ENCODE measurements at places on chromosomes 16 and 17.
A peak's percentile ranks its signal among the peaks of the same experiment; 100 is the strongest.

DNA sequence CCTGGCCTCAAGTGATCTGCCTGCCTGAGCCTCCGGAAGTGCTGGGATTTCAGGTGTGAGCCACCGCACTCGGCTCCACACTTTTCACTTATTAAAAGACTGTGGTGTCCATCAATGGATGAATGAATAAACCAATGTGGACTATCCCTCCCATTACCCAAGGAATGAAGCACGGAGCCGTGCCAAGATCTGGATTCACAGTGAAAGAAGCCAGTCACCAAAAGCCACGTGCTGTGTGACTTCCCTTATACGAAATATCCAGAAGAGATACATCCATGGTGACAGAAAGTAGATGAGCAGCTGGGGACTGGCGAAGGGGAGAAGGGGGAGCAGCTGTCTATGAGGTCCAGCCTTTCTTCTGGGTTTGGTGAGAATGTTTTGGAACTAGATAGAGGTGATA, 48.2 kb upstream of the STH start:
- DNase-seq, result no peak

GRCh38 chr16:50916040-50916439, 174.2 kb downstream of the CYLD start:
- no peak for DNase-seq

GRCh38 chr17:39951924-39952679, 10.7 kb upstream of the GSDMA start:
- peak; percentile 47 for DNase-seq

GRCh38 chr17:46773676-46774075, 44.8 kb downstream of the WNT3 start:
- DNase-seq, result no peak

GRCh38 chr17:55478971-55479370, 32.3 kb downstream of the SMIM36 start:
- DNase-seq, result no peak

DNA sequence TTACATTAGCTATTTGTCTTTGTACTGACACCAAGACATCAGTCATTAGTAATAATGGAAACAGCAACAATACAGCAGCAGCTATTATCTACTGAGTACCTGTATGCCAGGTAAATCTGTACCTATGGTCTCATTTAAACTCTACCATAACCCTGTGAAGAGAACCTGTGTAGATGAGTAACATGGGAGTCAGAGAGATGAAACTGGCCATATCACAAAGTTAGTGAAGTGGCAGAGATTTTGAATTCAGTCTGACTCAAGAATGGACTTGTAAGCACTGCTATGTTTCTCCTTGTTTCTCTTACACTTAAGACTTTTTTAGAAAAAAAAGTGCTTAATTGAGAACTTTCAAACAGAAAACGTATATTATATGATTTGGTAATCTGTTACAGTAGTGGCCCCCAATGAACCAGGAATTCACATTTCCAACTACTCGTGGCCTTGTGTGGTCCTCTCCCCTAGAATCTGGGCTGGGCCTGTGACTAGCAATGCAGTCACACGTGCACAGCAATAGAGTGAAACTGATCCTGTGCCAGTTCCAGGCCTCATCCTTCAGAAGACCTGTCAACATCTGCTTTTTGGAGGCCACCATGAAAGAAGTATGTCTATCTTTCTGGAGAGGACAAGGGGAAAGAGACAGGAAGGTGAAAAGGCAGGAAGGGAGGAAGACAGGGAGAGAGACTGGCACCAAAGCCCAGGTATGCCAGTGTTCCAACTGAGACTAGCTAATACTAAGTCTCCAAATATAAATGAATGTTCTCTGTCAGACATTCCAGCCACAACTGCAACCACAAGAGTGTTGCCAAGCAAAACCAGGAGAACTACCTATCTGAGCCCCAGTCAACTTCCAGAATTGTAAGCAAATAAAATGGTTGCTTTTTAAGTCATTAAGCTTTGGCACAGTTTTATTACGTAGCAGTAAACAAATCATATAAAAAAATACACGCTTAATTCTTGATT, 12.0 kb downstream of the CRLF3 start:
- DNase-seq, result no peak

DNA sequence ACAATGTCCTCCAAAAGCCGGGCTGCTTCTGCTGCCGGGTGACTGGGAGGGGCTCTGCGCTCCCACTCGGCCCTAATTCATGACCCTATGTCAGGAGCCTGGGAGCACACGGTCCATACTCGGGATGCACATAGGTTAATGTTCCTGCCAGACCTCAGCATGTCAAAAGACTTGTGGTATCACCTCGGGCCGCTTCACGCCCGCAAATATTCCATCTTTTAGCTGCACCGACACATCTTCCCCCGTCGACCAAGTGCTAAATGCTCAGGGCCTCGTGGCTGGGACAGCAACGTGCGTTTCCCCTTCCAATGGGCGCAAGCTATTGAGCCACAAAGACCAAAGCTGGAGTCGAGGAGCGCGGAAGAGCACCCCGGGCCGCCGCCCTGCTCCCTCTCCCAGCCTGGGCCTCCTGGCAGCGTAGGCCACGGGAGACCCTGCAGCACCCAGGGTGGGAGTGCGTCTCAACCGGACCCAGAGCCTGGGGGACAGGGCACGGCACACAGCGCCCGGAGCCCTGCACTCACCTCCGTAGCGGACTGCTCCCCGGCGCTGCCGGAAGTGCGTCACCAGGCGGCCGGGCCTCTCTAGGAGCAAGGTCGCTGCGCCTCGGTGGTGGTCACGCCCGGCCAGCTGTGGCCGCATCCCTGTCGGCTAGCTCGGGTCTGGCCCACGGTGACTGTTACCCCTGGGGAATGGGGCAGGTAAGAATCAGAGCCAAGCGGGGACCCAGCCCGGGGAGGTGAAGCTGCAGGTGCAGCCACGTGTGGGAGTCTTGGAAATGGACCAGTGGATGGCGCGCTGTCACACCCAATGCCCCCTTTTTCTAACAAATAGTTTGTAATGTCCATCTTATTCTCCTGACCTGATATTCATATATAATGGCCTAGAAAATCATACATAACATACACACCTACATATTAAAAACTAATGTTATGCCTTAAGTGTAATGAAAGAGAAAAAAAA, at the start of gene ZNF23:
TSS of gene ZNF23 (minus strand) at position 562 of the 963 bp plus-strand sequence. CDS start 5,451 bp downstream, outside the sequence.
- DNase-seq, result peak; percentile 80

- no peak for DNase-seq
Measured at GRCh38 chr17:43962479-43962878, 8.7 kb upstream of the PYY start.

- DNase-seq, result no peak
Measured at GRCh38 chr17:6509031-6509771, 47.2 kb downstream of the PITPNM3 start.

DNA sequence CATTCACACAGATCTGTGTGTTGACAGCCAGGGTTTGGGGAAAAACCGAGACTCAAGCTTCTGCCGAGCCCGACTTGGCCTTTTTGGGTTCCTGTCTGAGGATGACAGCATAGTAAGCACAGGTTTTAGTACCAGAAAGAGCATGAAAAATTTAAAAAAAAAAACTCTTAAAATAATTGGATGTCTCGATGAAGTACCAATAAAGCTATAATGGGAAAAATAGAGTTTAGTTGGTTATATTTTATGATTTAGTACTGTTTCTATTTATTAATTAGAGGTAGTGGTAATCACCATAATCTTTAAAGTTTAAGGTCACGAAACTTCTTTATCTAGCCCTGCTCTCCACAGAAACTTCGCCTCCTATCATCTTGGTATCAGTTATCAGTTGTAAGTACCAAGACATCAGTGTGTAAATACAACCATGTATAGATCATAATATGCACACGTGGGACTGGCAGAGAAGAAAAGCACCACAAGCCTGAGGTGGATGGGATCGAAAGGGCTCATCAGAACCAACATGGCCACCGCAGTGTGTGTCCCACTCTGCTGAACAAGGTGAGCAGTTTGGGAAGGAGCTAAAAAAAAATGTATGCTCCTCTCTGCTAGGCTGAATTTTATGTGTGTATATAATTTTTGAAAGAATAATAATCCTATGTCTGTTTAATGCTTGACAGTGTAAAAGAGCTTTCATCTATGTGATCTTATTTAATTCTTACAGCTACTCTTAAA, 14.4 kb upstream of the EEF2K start:
- peak; percentile 12 for DNase-seq

DNA sequence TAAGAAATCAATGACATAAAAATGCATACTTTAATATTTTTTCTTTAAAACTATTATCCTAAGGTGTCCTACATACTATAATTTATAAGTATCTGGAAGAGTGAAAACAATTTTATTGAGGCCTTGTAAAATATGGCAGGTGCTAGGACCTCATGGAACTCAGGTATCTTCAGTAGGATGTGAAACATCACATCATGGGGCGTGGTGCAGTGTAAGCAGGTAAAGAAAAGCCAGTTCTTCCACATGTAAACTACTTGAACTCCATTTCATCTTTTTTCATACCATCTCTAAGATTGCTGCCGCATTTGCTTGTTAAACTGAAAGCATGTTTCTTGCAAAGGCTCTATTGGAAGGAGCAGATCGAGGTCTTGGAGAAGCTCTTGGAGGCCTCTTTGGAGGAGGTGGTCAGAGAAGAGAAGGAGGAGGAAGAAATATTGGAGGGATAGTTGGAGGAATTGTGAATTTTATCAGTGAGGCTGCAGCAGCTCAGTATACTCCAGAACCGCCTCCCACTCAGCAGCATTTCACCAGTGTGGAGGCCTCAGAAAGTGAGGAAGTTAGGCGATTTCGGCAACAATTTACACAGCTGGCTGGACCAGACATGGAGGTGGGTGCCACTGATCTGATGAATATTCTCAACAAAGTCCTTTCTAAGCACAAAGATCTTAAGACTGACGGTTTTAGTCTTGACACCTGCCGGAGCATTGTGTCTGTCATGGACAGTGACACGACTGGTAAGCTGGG, at the start of gene CAPNS2:
TSS of gene CAPNS2 (plus strand) at position 253 of the 744 bp plus-strand sequence. CDS start at position 326, 73 bp downstream.
- peak; percentile 14 for DNase-seq

- no peak for DNase-seq
Measured at GRCh38 chr17:72580321-72581127, 459.7 kb downstream of the SOX9 start.

GRCh38 chr16:59148769-59149155, 414.6 kb upstream of the GOT2 start:
- DNase-seq, result no peak

DNA sequence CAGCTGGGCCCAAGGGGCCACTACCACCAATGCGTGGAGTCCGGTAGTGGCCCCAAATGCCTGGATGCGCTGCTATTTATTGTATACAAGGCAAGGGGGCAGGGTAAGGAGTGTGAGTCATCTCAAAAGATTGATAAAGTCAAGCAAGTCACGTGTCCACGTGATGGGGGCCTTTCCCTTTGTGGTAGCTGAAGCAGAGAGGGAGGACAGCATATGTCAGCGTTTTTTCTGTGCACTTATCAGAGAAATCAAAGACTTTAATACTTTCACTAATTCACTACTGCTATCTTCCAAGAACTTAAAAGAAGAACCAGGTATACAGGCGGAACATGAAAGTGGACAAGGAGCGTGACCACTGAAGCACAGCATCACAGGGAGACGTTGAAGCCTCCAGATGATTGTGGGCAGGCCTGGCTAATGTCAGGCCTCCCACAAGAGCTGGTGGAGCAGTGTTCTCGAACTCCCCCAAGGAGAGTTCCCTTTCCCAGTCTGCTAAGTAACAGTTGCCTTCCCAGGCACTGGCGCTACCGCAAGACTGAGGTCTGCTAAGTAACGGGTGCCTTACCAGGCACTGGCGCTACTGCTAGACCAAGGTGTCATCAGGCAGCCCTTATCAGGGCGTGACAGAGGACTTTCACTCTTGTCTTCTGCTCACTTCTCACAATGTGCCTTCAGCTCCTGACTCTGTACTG, 10.8 kb upstream of the ASB16 start:
- DNase-seq, result no peak

GRCh38 chr16:85832570-85833218, 33.2 kb downstream of the COX4I1 start:
- DNase-seq, result no peak

- peak; percentile 60 for DNase-seq
Measured at GRCh38 chr17:18248300-18248731, 10.2 kb downstream of the FLII start.

GRCh38 chr16:6157806-6158205, 1060.2 kb upstream of the EEF2KMT start:
- no peak for DNase-seq

DNA sequence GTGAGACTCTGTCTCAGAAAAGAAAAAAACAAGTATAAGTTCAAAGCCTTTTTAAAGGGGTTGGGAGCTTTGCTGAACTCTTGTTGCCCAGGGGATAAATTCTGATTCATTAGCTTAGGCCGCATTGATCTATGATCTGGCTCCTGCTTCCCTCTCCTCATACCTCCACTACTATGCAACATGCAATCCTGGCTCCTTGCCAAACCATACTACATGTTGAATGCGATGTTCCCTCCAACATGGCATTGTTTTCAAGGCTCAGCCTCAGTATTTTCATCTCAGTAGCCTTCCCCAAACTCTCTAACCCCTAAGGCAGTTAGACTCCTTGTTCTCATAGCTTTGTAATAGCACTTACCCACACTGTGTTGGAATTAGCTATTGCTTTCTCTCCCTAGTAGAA, 6.2 kb downstream of the REXO5 start:
- DNase-seq, result no peak

- peak; percentile 91 for DNase-seq
Measured at GRCh38 chr17:56908001-56908542, 5.8 kb downstream of the TRIM25 start.

DNA sequence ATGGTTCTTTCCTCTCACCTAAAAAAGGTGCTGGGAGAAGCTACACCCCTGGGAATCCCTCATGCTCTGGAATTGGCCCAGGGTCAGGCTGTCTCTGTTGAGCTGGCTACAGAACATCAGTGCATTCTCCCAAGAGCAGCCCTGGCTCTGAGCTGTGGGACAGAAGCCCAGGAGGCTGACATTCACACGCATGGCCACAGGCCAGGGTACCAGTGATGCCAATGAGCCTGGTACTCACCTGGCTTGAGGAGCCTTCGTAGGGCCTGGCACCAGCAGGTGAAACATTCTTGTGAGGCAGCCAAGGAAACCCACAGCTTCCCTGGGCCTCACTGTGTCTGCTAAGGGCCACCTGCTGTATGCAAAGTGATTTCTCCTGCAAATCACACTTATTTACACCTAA, 121.7 kb upstream of the CCL2 start:
- DNase-seq, result no peak

DNA sequence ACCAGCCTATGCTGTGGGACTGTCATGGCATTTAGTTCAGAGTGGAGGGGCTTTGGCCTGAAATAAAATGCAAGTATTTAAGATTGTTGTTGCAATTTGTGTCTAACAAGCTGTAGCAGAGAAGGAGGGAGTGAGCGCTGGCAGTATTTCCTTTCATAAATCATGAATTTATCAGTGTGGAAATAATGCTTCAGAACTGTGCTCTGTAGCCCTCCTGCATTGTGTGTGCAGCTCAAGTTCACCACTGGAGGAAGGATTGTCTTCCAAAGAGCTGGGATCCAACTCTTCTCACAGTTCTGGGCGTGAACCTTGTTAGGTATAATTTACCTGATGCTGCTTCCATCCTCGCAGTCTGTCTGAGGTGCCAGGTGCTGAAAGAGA, 15.1 kb downstream of the SNX11 start:
- DNase-seq, result no peak

GRCh38 chr16:69784586-69784985, 22.5 kb downstream of the WWP2 start:
- DNase-seq, result no peak
